RKO (cell line): ENCODE measurements at places on chromosomes 7 and 10.

- no peak for DNase-seq
Observed at GRCh38 chr7:44472843-44473242, 17.6 kb downstream of the NUDCD3 start.

DNA sequence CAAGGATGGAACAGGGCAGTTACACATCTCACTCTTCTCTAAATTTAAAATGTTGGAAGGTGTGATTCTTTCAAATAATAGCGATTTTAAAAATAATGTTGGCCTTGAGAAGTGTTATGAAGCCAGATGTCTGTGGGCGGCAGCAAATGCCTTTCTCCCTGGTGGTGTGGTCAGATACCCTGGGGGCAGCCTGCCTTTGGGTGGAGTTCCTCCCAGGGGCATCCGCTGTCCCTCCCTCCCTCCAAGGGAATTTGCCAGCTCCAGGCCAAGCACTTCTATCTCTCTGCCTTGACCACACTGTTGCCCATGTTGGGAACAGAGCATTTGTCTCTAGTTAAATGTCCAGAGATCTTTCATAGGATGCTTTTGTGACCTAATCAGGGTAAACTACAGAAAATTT lies 121.4 kb downstream of the POU6F2 start:
- no peak for DNase-seq

DNA sequence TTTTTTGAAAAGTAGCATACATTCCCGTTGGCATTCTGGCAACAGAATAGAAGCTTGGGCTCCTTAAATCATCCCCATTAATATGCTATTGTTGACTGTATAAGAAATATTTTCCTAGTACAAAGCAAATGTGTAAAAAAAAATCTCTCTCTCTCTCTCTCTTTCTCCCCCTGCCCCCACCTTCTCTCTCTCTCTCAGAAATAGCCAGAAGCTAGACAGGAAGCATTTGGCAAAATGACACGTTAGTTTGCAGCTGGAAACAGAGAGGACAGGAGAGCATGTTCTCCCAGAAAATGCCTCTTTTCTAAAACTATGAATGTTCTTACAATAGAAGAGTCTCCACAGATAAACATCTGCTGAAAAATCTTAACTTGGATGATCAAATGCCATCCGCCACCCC lies 59.6 kb upstream of the AKR1E2 start:
- DNase-seq = no peak

GRCh38 chr10:107653832-107654287 lies 489.4 kb upstream of the SORCS1 start:
- DNase-seq = no peak

GRCh38 chr10:103717341-103718246 lies 137.8 kb downstream of the SH3PXD2A start:
- DNase-seq = no peak

- no peak for DNase-seq
Observed at GRCh38 chr10:70774810-70775678, 10.1 kb downstream of the TBATA start.

DNA sequence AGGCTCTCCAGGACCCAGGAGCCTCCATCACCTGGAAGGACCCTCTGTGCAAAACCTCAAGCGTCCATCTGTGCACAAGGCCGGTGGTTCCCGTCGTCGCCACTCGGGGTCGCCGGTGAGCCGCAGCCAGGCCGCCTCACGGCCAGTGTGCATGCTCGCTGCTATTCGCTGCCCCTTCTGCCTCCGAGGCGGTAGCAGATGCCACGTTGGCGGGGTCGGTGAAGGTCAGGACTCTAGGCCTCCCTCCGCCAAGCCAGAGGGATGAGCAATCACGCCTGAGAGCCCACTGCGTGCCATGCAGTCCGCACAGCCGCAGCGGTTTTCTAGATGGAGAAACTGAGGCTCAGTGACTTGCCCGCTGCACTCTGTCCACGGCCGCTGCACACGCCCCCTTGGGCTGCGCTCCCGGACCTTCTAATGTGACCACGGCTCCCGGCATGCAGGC lies 5.7 kb downstream of the UPK3B start:
- no peak for DNase-seq
